Adrenal gland (tissue), 19 donors: ENCODE measurements at places on chromosomes 16 and 17. TPM values are rescaled to one million over a fixed set of nuclear protein-coding genes. Genes with fewer than 3 reads are reported as not detected.

SLFN12L gene
- 0.50 TPM for total RNA-seq

KRT28 gene
- not detected for total RNA-seq

ENPP7 gene
- not detected for total RNA-seq

ANKS3 gene
- total RNA-seq: 17.4 TPM

PRSS27 gene
- total RNA-seq: 1.4 TPM

RPS15A gene
- total RNA-seq: 1,295 TPM

STX1B gene
- total RNA-seq: 2.0 TPM

TANGO6 gene
- 8.2 TPM for total RNA-seq

- H3K27ac ChIP-seq: no peak overlapping the region
- no peak overlapping the region for H3K4me3 ChIP-seq
- peaks cover 27% of the 10 kb centered on the region for H3K27me3 ChIP-seq
- H3K4me1 ChIP-seq: no peaks in the 10 kb centered on the region
Observed at GRCh38 chr16:693766-694165, 3.6 kb upstream of the WDR24 start.

- H3K4me1 ChIP-seq: peaks cover 10% of the 10 kb centered on the region
- H3K27me3 ChIP-seq: no peaks in the 10 kb centered on the region
- H3K27ac ChIP-seq: no peak overlapping the region
Observed at GRCh38 chr17:44334727-44335126, 10.1 kb upstream of the SLC25A39 start.

- no peak overlapping the region for H3K27ac ChIP-seq
- H3K27me3 ChIP-seq: no peaks in the 10 kb centered on the region
- no peak for DNase-seq
- H3K36me3 ChIP-seq: no peaks in the 10 kb centered on the region
- no peak overlapping the region for H3K4me3 ChIP-seq
Observed at GRCh38 chr16:51967646-51968045, 579.3 kb downstream of the TOX3 start.

DNA sequence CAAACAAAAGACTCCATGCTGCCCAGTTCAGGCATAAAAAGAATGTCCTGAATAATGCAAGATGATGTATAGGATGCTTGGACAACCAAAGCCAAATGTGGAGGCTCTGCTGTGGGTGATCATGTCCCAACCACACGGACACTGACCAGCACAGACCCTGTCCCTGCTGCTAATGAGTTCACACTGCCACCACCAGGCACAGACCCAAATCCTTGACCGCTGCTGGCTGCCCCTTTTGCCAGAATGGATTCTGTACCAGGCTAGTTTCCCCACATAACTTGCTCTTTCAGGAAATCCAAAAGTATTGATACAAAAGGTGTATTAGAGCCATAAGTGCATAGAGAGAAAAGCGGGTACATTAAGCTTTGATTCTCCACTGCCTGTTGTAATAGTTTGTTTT, 60.9 kb downstream of the XYLT1 start:
- H3K36me3 ChIP-seq: no peaks in the 10 kb centered on the region
- no peak for DNase-seq
- no peak overlapping the region for H3K4me3 ChIP-seq

- H3K27me3 ChIP-seq: no peaks in the 10 kb centered on the region
- H3K36me3 ChIP-seq: peaks cover 39% of the 10 kb centered on the region
- no peak overlapping the region for H3K27ac ChIP-seq
- H3K4me3 ChIP-seq: no peak overlapping the region
Observed at GRCh38 chr17:30506481-30506880, 29.3 kb downstream of the GOSR1 start.

- DNase-seq: no peak
- no peak overlapping the region for H3K4me3 ChIP-seq
- H3K27me3 ChIP-seq: no peaks in the 10 kb centered on the region
- no peaks in the 10 kb centered on the region for H3K36me3 ChIP-seq
- H3K27ac ChIP-seq: no peak overlapping the region
Observed at GRCh38 chr16:58098207-58099096, 30.7 kb downstream of the CFAP20 start.

- no peaks in the 10 kb centered on the region for H3K27me3 ChIP-seq
- no peaks in the 10 kb centered on the region for H3K36me3 ChIP-seq
- H3K4me3 ChIP-seq: no peak overlapping the region
- no peak overlapping the region for H3K27ac ChIP-seq
- no peak for DNase-seq
Observed at GRCh38 chr16:82510789-82511305, 115.9 kb upstream of the CDH13 start.

DNA sequence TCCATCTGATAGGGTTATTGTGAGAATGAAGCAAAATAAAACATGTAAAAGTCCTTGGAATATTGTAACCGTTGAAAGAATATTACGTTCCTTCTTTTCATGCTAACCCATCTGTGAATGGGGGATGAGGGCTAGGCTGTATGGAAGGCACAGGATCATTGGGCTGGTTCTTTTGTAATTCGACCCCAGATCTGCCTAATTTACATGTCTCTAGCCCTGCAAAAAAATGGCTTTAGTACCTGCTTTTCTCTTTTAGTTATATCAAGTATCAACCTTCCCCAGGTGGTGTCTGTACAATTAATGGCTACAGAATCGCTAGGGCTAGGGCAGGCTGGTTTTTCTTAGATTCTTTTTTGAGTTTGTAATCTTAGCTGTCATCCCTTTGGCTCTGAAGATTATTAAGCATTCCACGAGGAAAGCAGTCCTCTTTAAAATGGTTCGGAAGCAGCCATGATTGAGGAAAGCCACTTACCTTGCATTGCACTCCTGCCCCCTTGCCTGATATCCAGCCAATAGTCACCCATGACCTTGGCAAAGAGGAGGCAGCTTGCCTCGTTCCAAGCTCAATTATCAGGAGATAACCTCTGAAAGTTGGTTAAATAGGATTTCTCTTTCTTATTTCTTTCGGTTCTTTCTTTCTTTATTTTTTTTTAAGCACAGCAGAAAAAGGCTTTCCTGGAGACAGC, 153.9 kb upstream of the ZKSCAN2 start:
- H3K36me3 ChIP-seq: no peaks in the 10 kb centered on the region

DNA sequence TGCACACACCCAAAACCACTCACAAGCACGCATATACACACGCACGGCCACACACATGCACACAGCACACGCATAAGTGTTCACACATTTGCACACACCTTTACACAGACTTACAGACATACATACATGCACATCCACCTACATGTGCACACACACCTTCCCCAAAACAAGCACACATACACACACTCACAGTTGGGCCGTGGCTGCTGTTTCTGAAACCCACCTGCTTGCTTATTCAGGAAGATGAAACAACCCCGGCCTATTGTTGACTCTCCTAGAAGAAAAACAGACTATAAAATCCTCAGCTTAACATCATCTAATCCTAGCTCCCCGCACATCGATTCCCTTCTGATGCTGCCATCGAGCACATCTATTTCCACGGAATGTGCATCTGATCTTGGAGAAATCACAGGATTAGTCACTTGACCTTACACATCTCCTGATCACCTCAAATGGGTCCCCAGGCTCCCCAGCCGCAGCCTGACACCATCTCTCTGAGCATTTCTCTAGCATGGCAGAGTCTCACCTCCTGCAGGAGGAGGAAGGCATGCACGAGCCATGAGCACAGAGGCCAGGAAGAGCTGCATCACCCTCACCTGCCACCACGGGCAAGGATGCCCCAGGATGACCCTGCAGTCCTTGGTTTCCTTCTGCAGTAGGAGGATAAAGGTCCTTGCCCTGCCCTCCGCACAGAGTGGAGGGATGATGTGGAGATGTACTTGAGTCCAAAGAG, 105.8 kb upstream of the CDH5 start:
- no peaks in the 10 kb centered on the region for H3K36me3 ChIP-seq
- no peak overlapping the region for H3K27ac ChIP-seq

GRCh38 chr17:29349409-29349808, 40.8 kb upstream of the TAOK1 start:
- no peaks in the 10 kb centered on the region for H3K27me3 ChIP-seq
- no peaks in the 10 kb centered on the region for H3K36me3 ChIP-seq
- no peak overlapping the region for H3K4me3 ChIP-seq

DNA sequence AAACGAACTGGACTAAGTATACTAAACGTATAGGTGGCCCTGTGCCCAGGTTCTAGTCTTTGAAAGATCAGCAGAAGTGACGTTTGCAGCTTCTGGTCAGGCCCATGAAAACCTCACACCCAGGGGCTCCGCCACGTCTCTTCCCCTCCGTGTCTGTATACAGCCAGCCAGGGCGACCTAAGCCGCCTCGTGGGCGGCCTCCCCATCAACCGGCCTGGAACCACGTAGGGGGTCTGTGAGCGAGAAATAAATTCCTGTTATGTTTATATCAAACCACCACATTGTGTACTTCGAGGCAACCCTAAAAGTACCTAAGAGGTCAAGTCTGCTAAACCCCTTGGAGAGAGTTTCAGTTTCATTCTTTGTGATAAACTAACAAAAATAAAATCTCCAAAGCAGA, 6.8 kb downstream of the TK1 start:
- H3K27me3 ChIP-seq: no peaks in the 10 kb centered on the region
- H3K27ac ChIP-seq: no peak overlapping the region
- no peak overlapping the region for H3K4me3 ChIP-seq
- no peaks in the 10 kb centered on the region for H3K36me3 ChIP-seq
- peaks cover 7% of the 10 kb centered on the region for H3K4me1 ChIP-seq
- DNase-seq: no peak

GRCh38 chr16:67086822-67087221, 22.9 kb upstream of the PHAF1 start:
- peaks cover 14% of the 10 kb centered on the region for H3K36me3 ChIP-seq
- no peak for DNase-seq
- H3K27ac ChIP-seq: no peak overlapping the region
- H3K4me1 ChIP-seq: no peaks in the 10 kb centered on the region
- no peaks in the 10 kb centered on the region for H3K27me3 ChIP-seq

DNA sequence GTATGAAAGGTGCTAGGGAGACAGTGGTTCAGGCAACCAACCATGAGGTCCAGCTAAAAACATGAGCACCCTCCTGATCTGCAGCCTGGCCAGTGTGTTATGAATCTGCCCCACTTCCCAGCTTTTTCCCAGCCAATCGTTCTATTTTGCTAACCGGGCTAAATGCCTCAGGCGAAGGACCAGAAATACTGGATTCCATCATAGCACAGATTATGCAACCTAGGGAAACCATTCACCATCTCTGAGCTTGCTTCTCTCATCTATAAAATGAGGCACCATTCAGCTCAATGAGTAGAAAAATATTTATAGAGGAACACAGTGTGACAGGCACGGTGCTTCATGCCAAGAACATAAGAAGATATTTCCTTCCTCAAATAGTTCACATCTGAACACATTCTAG, 45.2 kb upstream of the NUDT7 start:
- H3K4me1 ChIP-seq: no peaks in the 10 kb centered on the region
- DNase-seq: no peak
- no peak overlapping the region for H3K4me3 ChIP-seq
- H3K27ac ChIP-seq: no peak overlapping the region

GRCh38 chr17:27218719-27219488, 75.0 kb upstream of the WSB1 start:
- no peaks in the 10 kb centered on the region for H3K36me3 ChIP-seq
- H3K27ac ChIP-seq: no peak overlapping the region
- no peaks in the 10 kb centered on the region for H3K4me1 ChIP-seq
- H3K4me3 ChIP-seq: no peak overlapping the region

GRCh38 chr16:70561623-70562022, 38.0 kb downstream of the SF3B3 start:
- no peak overlapping the region for H3K4me3 ChIP-seq
- no peaks in the 10 kb centered on the region for H3K27me3 ChIP-seq
- H3K4me1 ChIP-seq: peaks cover 9% of the 10 kb centered on the region
- H3K27ac ChIP-seq: no peak overlapping the region
- no peaks in the 10 kb centered on the region for H3K36me3 ChIP-seq
- peak; percentile 55 for DNase-seq
